Epithelial cell of proximal tubule (primary cell): ENCODE measurements at places on chromosomes 11 and 22. TPM values are rescaled to one million over a fixed set of nuclear protein-coding genes. Genes with fewer than 3 reads are reported as not detected.

DNA sequence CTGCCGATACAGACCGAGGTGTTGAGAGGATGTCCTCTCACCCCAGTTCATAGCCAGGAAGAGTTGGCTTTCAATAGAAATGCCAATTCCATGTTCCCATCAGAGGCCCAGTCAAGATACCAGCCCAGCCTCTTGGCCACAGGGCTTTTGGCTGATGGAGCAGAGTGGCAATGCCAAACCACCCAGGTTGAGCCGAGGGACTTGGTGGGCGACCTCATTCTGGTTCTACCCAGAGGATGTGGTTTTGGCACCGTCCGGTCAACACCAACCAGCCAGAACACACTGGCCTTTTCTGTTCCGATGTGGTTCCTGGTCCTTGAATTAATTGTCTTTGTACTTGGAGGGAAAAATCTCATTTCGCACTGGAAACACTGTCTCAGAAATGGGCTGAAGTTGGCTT is 60.5 kb downstream of the COMMD9 start:
- no peak for DNase-seq

DNA sequence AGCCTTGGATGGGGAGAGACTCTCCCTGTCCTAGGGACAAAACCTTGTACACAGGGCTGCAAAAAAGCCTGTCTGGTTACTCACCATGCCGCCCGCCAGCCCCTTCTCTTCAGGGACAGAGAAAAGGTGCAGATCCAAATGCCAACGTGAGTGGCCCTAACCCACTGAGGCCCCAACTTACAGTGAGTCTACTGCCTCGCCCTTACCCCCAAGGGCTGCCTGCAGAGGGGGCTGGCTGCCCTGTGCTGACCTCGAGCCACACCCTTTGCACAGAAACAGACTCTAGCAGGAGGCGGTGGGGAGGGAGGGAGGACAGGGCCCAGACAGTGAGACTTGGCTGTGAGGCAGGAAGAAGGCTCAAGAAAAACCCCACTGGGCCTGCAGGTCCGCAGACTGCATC is 13.6 kb upstream of the CHST1 start:
- no peak for DNase-seq

DNA sequence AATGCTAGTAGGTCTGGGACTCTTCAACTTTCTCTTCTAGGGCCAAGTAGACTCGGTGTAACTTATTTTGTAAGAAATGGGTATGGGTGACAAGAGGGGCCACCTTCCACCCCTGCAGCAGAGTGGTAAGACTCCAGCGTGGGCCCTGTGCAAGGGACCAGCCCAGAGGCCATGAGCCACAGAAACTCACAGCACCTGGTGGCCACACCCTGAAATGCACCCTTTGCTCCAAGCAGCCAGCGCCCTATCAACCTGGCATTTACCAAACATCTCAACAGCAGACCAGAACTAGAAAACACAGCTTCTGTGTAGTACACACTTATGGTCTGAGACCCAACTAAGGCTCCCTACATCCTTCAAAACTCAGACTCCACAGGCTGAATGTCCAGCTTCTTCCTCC is 5.7 kb downstream of the CDCA5 start:
- DNase-seq, result no peak

- no peak for DNase-seq
Measured at GRCh38 chr11:625636-626268, 997 bp upstream of the CDHR5 start.

GRCh38 chr11:76329983-76330382 is 50.9 kb downstream of the THAP12 start:
- no peak for DNase-seq

- DNase-seq, result no peak
Measured at GRCh38 chr11:76592025-76592914, 78.3 kb downstream of the LRRC32 start.

DNA sequence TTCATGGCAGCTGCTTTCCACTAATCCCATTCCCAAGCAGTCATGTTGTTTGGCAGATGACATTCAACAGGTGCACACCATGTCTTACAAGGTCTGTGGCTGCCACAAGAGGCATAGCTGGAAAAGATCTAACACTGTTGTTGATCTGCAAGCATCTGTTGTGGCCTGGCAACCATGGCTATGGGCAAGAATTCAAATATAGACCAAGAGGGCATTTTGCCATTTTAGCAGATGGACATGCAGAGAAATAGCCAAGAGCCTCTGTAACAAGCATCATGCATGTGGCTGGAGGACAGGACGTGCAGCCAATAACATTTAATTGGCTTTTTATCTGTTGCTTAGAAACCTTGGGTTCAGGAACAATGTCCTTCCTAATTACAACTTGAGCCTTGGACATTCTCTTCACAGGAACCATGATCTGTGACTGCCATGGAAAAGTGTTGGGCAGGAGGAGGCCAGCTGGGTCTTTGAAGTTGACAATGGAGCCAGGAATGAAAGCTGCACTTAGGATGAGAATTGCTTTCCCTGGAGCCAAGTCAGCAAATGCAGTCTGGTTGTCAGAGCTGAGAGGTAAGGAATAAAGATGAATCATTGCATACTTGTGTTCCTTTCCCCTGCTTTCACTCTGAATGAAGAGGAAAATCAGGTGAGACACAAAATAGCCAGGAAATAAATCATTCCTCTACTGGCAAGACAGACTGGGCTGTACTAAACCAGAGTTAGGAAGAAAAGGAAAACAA is 113.6 kb upstream of the ANO5 start:
- DNase-seq, result peak; percentile 19

DNA sequence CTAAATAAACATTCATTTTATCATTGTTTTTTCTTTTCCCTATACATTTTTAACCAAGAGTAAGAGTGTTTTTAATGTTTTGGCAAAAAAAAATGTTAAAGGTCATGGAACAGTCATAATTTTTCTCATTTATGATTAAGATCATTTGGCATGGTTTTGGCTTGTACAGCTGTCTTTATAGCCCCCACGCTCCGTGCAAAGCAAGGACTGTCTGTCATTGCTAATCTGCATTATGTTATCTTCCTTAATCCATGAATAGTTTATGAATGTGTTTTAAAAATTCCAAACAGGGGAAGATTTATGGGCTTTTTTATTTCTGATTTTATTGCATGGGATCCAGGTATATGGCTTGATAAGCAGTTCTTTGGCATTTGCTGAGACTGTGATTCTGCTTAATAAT is 28.1 kb downstream of the PGM2L1 start:
- DNase-seq, result no peak

DNA sequence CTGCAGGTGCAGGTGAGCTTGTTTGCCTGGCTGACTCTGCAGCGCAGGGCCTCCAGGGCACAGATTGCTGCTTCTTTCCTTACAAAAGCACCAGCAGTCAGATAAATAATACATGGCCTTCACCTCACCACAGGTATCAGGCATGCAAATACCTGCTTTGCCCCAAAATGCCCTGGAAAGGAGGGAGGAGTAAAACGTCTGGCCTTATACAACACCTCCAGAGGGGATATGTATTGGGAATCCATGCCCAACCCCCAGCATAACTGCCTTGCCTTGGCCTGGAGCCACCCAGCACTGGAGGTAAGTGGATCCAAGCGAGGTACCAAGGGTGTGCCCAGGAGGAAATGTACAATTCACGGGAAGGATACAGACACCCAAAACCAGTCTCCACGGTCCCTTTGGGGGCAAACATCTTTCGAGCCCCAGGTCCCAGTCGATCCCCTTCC is 860 bp downstream of the TMEM184B start:
- no peak for DNase-seq

DNA sequence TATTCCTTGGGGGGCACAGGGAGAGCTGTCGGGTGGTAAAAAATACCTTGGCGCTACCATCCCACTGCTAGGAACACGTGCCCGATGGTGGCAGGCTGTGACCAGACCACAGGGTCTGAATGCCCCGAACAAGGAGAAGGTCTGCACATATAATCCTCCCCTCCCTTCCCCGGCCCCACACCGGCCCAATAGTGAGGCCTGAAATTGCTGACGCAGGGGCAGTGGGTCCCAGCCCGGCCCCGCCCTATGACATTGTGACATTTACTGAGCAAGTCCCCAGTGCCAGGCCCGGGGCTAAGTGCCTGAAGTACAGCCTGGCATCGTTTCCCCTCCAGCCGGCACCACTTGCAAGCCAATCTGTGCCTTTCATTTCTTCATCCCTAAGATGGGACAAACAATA is 19.5 kb downstream of the MN1 start:
- DNase-seq, result no peak

DNA sequence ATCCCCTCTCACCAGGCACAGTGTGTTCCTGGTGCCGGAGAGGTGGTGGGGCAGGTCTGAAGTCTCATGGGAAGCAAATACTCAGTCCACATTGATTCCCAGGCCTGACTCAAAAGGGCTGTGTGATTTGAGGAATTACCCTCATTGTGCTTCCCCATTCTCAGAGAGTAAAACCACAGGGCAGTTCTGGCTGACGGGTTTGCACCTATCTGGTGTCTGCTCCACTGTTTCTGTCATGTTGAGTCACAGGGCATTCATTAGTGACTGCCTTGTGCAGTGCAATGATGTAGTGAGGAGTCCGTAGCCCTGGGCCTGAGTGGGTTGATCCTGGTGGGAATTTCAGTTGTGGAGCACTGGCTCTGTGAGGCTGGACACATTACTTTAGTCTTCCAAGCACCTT is 85.2 kb upstream of the ARHGAP20 start:
- peak; percentile 78 for DNase-seq

DNA sequence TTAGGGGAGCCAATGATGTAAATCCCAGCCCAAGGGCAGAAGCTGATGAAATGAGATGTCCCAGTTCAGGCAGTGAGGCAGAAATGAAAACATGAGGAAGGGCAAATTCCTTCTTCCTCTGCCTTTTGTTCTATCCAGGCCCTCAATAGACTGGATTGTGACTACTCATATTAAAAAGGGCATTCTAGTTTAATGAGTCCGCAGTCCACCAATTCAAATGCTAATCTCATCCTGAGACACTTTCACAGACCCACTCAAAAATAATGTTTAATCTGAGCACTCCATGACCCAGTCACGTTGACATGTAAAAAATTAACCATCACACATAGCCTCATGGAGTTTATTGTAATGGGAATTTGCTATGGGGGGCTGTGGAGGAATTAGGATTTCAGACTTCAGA is 717.9 kb downstream of the OPCML start:
- no peak for DNase-seq

- no peak for DNase-seq
Measured at GRCh38 chr11:131841925-131842635, 471.7 kb downstream of the NTM start.

GRCh38 chr11:59918987-59919589 is 19.1 kb upstream of the OOSP1 start:
- no peak for DNase-seq

- no peak for DNase-seq
Measured at GRCh38 chr11:104328512-104328907, 164.6 kb upstream of the PDGFD start.

DNA sequence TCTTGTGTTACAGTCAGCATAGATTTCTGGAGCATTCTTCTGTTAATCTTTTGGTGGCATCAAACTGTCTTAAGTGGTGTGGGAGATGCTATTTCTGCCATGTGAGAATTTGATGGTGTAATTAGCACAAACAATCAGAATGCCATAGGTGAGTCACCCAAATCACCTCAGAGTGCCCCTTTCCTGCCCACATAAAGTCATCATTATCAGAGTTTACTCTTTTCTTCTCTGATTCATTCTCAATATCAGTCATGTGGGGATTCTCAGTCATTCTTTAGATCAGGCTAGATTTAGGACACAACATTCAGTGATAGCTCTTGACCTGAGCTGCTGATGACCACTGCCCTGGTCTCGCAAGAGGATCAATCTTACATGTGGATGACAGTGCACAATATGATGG is 23.7 kb upstream of the MS4A6A start:
- no peak for DNase-seq

DNA sequence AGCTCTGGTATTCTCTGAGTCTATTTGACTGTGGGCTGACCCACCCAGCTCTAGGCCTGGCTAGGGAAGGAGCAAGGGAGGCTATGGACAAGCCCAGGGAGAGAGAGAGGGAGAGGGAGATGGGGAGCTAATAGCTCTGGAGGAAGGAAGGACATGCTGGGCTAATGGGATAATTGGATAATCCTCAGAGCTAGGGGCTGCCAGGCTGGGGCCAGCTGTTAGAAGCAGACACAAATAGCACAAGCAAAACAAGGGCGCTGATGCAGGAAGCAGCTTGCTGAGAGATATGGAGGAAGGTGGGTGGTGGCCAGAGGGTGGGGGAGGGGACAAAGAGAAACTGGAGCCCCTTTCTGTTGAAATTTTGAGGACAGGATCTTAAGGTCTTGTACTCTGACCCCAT is 23.2 kb downstream of the ADORA2A start:
- no peak for DNase-seq

- no peak for DNase-seq
Measured at GRCh38 chr11:111395749-111396148, 16.7 kb upstream of the POU2AF1 start.

DNA sequence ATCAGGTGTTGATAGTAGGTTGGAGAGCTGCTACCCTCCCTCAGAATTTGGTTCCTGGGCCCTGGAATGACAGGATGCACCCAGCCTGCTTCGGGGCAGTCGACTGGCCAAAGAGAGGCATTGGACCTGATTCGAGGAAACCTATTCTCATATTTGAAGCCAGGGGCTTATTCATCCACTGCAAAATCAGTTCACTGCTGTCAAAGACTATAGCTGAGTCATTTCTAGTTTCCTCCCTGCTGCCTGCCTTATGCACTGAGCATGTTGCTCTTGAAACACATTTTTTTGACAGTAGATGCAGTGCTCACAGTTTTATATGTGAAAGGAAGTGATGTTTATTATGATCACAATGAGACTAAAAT is 565.4 kb downstream of the ETS1 start:
- no peak for DNase-seq

DNA sequence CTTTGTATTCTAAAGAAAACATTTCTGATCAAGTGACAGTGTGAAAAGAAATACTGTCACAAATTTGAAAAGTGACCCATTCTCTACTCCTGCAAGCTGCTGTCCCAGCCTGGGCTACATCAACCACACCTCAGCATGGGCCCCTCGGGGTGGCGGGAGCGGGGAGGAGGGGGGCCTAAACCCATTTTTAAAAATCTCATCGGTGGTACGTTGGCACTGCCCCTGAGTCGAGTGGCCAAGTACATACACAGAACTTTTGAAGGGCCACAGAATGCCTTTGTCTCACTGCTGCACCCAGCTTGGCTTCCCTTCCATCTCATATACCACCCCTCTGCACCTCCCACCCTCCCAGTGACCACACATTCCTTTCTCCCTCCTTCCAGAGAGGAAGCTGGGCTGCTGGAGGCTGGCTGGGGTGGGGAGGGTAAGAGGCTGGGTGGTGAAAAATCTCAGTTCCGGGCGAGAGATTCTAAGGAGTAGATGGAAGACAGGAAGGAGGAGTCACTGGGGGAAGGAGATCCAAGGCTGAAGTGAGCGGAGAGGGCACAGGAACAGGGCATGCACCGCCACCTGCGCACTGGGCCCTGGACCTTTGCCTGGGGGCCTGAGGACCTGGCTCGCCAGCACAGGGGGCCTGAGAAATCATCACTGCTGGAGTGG is 21.1 kb downstream of the FXYD6 start:
- DNase-seq, result no peak

The PTPN5 gene
- total RNA-seq, result 0.07 TPM in 1 of 2 replicates, not detected in the other

The KRTAP5-8 gene
- total RNA-seq, result not detected in 2 replicates

The CCDC83 gene
- not detected in 2 replicates for total RNA-seq

The FAM181B gene
- 0.06 and 0.14 TPM in 2 replicates for total RNA-seq

The ACCS gene
- 3.8 and 5.1 TPM in 2 replicates for total RNA-seq

The MS4A10 gene
- total RNA-seq, result not detected in 2 replicates

The ADAMTS8 gene
- not detected in 2 replicates for total RNA-seq

The NAALAD2 gene
- 0.23 and 0.43 TPM in 2 replicates for total RNA-seq
